ENCODE measurements at places on chromosomes 1 and 21.

GRCh38 chr1:206833801-206834200 lies 31.6 kb upstream of the IL20 start:
- DNase-seq = no peak

GRCh38 chr1:11610629-11611180 lies 43.5 kb downstream of the FBXO2 start:
- DNase-seq = no peak

GRCh38 chr1:56931686-56932085 lies 34.1 kb downstream of the C8B start:
- DNase-seq = no peak

DNA sequence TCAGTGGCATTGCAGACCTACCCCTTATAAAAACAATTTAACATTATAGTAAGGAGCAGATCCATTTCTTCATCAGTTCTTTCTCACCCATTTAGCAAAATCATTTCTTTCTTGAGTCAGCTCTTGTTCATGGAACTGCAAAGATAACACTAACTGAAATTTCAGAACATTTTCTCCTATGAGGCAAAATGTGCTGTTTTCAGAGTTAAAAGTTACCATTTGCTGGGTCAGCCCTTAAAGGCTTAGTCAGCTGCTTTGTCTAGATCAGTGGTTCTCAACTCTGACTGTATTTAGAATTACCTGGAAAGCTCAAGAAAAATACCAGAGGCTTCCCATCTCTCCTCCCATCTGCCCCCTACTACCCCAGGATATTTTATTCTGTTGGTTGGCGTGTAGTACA lies 12.2 kb downstream of the METTL13 start:
- no peak for DNase-seq

DNA sequence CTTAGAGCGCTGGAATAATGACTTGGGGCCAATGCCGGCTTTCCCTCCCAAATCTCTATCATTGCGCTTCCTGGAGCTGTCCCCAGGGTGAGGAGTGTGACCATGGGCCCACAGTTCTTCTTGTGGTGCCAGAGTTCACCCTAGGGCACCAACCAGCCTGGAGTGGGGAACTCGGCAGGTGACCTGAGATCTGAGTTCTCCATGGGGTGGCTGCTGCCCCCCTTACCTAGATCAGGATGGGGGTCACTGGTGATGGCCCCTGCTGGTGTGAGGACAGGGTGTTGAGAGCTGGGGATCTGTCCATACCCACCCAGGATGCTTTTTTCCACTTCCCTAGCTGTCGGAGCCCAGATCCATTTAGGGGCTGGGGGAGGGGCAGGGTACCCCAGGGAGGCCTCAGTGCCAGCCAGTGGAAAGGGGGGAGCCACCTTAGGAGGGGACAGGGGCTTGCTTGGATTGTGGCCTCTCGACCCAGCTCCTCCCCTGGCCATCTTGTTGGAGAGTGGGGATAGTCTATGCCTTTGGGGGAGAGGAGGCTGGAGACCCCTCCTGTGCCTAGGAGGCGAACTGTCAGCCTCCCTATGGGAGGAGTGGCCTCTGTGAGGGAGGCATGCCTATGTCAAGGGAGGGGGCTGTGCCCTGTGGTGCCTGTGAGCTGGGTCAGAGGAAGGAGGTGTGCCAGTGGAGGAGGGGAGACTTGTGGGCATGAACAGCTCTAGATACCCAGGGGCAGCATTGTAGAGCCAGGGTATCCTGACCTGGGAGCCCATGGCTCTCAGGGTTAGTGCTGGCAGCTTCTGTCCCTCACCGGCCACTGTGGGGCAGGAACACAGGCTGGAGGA lies 1.7 kb downstream of the FOXO6 start:
- DNase-seq = no peak

- no peak for DNase-seq
These were observed 61.2 kb upstream of the ARHGEF16 start for GRCh38 chr1:3393024-3393986.

- DNase-seq = no peak
These were observed 477 bp downstream of the ICMT start for GRCh38 chr1:6235296-6235677.

DNA sequence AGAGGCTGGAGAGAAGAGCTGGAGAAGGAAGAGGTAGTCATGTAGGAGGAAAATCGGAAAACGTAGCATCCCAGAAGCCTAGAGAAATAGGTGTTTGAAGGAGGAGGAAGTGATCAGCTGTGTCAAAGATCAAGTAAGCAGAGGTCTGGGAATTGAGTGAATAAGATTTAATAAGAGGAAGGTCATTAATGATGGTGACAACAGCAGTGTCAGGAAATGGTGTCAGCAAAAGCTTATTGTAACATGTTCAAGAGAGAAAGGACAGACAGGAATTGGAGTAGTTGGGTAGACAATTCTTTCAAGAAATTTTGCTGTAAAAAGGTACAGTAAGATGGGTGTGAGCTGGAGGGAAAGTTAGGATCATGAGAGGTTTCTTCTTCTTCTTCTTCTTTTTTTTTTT lies 41.6 kb upstream of the SLC6A9 start:
- no peak for DNase-seq

DNA sequence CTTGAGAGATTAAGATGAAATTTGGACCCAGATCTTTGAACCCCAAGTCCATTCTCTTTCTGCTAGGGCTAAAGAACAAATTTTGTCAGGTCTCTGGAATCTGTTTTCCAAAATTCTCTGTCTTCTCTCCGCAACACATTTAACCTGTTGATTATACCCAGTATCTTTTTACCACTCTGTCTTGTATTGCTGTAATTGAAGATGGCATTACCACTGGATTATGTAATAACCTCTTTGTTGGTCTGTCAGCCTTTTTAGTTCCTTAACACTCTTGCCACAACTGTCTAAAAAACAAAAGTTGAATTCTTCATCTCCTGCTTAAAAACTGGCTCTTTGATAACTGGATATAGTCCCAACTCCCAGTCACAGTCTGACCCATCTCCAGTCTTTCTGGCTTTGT lies 3.0 kb downstream of the SRP9 start:
- no peak for DNase-seq

GRCh38 chr1:197919346-197920066 lies 2.3 kb downstream of the LHX9 start:
- no peak for DNase-seq

GRCh38 chr21:15421441-15421881 lies 308.3 kb upstream of the USP25 start:
- DNase-seq = no peak

- no peak for DNase-seq
These were observed 104.7 kb downstream of the HIVEP3 start for GRCh38 chr1:41813755-41814745.

DNA sequence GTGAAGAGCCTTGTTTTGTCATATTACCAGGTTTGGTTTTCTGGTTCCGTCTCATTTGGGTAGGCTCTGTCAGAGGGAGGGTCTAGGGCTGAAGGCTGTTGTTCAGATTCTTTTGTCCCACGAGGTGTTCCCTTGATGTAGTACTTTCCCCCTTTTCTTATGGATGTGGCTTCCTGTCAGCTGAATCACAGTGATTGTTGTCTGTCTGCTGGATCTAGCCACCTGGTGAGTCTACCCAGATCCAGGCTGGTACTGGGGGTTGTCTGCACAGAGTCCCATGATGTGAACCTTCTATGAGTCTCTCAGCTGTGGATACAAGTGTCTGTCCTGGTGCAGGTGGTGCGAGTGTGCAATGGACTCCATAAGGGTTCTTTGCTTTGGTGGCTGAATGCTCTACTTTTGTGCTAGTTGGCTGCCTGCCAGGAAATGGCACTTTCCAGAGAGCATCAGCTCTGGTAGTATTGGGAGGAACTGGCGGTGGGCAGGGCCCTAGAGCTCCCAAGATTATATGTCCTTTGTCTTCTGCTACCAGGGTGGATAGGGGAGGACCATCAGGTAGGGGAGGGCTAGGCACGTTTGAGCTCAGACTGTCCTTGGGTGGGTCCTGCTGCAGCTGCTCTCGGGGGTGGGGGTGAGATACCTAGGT lies 246.0 kb downstream of the RYR2 start:
- peak; percentile 16 for DNase-seq

DNA sequence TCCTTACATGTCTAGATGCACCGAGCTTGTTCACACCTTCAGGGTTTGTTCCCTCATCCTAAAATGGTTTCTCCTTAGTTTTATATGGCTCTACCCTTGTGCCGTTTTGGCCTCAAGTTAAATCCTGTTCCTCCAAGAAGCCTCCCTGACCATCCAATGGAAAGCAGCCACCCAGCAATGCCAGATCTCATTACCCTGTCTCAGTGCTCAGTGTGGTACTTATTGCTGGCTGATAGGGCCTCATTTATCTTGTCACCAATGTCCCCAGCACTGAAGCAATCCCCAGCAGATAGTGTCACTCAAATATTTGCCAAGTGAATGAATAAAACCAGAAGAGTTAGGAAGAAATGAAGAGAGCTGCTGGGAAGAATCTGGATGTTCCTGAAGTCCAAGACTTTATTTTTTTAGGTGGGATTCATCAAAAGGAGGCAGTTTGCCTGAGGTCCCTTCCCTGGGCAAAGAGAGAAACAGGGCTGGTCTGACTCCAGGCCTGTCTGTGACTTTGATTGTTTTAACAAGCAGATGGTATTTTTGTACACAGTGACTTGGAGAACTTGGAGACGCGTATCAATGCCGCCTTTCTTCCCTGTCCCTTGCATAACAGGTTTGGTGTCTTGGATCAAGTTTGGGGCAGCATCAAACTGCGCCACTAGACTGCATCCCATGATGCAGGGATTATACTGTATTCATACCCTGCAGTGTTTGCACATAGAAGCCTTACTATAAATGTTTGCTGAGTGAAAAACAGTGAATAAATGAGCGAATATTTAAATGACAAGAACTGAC lies 221.2 kb downstream of the DISC1 start:
- DNase-seq = no peak

DNA sequence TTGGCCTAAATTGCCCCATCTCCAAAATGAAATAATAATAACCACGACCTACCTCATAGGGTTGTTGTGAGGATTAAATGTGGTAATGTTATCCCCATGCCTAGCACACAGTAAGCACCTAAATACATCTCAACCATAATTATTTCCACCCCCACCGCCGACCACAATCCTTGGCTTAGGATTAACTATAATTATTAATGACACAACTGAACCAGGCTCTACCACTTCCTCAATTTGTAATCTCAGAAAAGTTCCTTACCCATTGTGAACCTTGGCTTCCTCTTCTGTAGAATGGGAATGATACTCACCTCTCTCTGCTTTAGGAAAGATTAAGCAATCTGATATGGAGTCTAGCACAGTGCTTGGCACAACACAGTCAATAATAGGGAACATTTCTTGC lies 44.3 kb upstream of the TACSTD2 start:
- no peak for DNase-seq

GRCh38 chr1:43427941-43428340 lies 25.8 kb downstream of the HYI start:
- DNase-seq = no peak

- DNase-seq = no peak
These were observed 3.0 kb upstream of the CD34 start for GRCh38 chr1:207913951-207914350.

- DNase-seq = no peak
These were observed 777.6 kb upstream of the NCAM2 start for GRCh38 chr21:20220586-20220985.

GRCh38 chr1:18855573-18855972 lies 3.9 kb downstream of the TAS1R2 start:
- no peak for DNase-seq

DNA sequence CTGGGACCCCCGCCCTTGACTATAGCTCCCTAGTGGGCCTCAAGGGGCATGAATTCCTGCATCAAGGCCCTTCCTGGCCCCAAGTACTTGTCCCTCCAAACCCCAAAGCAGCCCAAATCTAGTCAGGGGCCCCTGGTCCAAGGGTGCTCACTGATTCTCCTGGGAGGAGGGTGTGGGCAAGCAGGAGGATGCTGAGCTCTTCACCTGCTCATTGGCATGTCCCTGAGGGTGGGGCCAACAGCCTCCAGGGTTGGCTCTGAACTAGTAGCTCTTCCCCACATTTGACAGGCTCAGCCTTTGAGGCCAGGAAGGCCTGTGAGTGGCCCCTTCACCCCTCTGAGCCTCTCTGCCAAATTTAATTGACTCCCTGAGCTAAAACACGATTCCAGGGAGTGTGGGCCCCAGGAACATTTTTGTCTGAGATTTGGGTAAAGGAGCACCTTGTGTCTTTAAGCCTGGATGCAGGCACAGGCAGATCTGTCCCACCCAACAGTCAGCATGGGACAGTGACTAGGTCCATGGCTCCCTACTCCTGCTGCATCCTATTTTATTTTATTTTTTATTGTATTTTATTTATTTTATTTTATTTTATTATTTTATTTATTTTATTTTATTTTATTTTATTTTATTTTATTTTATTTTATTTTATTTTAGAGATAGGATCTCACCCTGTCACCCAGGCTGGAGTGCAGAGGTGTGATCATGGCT lies 11.0 kb upstream of the WNT9A start:
- DNase-seq = no peak

DNA sequence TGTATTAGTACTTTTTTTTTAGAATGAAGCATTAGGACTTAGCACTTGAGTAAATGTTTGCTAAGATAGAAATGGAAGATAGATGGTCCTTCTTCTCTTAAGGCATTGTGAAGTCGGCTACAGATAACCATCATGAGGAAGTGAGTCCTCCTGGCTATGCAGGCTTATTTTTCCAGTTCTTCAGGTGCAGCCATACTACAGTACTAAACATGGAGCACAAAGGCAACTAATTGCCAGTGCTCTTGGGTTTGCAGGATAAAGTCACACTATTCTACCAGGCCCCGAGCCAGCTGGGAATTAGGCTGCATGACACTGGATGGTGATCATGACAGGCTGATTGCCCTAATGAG lies 197.3 kb upstream of the SGIP1 start:
- DNase-seq = no peak

DNA sequence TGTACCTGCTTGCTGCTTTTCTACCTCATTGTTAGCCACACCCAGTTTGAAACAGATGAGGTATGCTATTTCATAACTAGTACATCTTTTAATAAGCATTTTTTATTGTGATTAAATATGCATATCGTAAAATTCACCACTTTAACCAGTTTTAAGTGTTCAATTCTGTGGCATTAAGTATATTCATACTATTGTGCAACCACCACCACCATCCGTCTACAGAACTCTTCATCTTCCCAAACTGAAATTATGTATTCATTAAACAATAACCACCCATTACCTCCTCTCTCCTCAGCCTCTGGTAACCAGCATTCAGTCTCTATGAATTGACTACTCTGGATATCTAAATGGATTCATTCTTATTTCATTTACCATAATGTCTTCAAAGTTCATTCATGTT lies 20.1 kb downstream of the DR1 start:
- DNase-seq = no peak

- DNase-seq = no peak
These were observed 11.7 kb upstream of the MYOCOS start for GRCh38 chr1:171610385-171610784.

DNA sequence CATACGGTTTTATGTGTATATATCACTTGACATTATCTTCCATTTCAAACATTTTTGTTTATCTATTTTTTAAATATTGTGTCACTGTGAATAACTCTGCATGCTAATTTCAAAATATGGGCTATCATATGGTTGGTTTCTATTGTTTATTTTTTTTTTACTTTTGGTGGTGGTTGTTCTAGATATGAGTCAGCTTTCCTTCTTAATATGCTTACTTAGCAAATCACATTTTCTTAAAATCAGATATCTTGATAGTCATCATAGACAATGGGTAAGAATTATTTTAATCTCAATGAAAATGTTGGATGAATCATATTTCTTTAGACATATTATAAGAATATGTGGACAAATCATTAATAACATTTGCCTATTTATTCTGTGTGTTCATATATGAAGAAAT lies 881.5 kb downstream of the BRINP3 start:
- DNase-seq = no peak

- DNase-seq = no peak
These were observed 22.1 kb downstream of the AK2 start for GRCh38 chr1:33014464-33015163.

GRCh38 chr1:54806931-54807611 lies 5.9 kb upstream of the TTC22 start:
- no peak for DNase-seq

- peak; percentile 25 for DNase-seq
These were observed 88.4 kb upstream of the RHOU start for GRCh38 chr1:228646717-228647522.
